ENCODE measurements at places on chromosomes 4 and X. TPM values are rescaled to one million over a fixed set of nuclear protein-coding genes. Genes with fewer than 3 reads are reported as not detected.

- H3K27ac ChIP-seq = peak overlapping the region; percentile 93
- H3K27me3 ChIP-seq = no peaks in the 10 kb centered on the region
- 0 out of 2 replicates have a peak, but pooled peaks cover 2% of the 10 kb centered on the region for H3K36me3 ChIP-seq
- DNase-seq = peak; percentile 89
- peak overlapping the region; percentile 48 for H3K4me3 ChIP-seq
These were observed 293.1 kb downstream of the CAMK2D start for GRCh38 chr4:113468165-113469022.

- peaks cover 76% of the 10 kb centered on the region for H3K36me3 ChIP-seq
- no peaks in the 10 kb centered on the region for H3K27me3 ChIP-seq
- no peak overlapping the region for H3K4me3 ChIP-seq
- H3K27ac ChIP-seq = no peak overlapping the region
These were observed 37.9 kb downstream of the WDR1 start for GRCh38 chr4:10078481-10079233.

DNA sequence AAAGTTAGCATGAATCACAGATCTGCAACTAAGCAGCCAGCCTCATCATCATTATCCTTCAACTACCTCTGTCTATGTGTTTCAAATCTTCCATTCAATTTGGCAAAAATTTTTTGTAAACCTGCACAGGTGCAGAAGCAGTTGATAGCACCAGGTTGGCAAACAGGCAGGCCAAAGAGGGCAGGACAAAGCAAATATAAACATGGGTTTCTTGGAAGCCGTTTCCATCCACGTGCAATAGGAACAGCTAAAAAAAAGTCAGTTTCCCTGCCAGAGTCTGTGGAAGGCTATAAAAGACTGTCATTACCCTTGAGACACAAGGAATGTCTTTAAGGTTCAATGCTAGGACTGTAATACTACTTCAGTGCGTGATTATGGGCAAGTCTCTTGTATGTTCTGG is 253.2 kb downstream of the PDHA2 start:
- H3K36me3 ChIP-seq = no peaks in the 10 kb centered on the region
- no peaks in the 10 kb centered on the region for H3K4me1 ChIP-seq
- no peak overlapping the region for H3K4me3 ChIP-seq
- DNase-seq = no peak
- H3K27ac ChIP-seq = no peak overlapping the region

DNA sequence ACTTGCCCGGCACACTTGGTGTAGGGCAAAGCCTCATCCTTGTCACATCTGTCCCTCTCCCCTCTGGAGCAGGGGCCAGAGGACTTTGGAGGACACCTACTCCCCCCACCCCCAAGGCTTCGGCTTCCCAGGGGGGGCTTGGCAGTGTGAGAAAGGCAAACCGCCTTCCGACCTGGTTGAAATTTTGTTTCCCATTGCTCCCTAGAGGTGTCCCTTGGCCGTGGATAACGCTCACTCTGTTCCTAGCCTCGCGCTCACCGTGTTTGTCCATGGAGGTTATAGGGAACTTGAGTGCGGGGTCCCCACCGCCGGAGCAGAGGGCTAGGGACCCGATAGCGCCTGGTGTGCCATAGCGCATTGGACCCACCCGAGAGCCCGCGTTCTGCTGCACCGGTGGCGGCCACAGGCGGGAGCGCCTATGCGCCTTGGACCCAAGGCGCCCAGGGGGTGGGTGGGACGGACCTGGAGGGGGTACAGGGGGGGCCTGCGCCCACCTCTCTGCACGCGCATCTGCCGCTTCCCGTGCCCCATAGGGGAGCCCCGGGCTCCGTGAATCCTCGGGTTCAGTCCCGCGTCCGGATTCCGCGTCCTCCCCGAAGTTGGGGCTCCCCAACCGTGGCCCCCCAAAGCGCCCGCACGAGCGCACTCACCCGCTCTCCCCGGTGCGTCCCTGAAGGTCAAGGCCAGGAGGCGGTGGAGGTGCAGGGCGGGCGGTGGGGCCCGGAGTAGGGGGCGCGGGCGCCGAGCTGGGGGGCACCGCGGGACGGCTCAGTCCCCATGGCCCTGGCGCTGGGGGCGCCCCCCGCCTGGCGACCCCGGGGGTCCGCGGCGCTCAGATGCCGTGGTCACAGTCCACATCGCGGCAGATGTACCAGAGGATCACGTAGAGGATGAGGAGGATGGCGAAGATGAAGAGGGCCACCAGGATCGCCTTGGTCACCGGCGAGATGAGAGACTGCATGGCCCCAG is 82.7 kb upstream of the DHRSX start:
- H3K36me3 ChIP-seq = no peaks in the 10 kb centered on the region
- no peak overlapping the region for H3K27ac ChIP-seq
- no peak overlapping the region for H3K4me3 ChIP-seq

GRCh38 chrX:41412261-41413081 is 34.7 kb upstream of the NYX start:
- no peaks in the 10 kb centered on the region for H3K36me3 ChIP-seq
- no peak overlapping the region for H3K4me3 ChIP-seq
- peak; percentile 0 for DNase-seq
- no peaks in the 10 kb centered on the region for H3K4me1 ChIP-seq

GRCh38 chr4:109424093-109424841 is 9.3 kb upstream of the SEC24B start:
- H3K36me3 ChIP-seq = no peaks in the 10 kb centered on the region
- H3K4me3 ChIP-seq = no peak overlapping the region
- no peak overlapping the region for H3K27ac ChIP-seq
- H3K27me3 ChIP-seq = no peaks in the 10 kb centered on the region
- H3K4me1 ChIP-seq = no peaks in the 10 kb centered on the region

GRCh38 chr4:185817403-185817818 is 5.4 kb upstream of the SORBS2 start:
- no peak overlapping the region for H3K27ac ChIP-seq
- no peaks in the 10 kb centered on the region for H3K4me1 ChIP-seq
- no peaks in the 10 kb centered on the region for H3K27me3 ChIP-seq

GRCh38 chr4:129821963-129822362 is 726.0 kb downstream of the C4orf33 start:
- no peaks in the 10 kb centered on the region for H3K27me3 ChIP-seq
- H3K4me1 ChIP-seq = peaks cover 16% of the 10 kb centered on the region
- H3K36me3 ChIP-seq = no peaks in the 10 kb centered on the region
- no peak overlapping the region for H3K4me3 ChIP-seq

DNA sequence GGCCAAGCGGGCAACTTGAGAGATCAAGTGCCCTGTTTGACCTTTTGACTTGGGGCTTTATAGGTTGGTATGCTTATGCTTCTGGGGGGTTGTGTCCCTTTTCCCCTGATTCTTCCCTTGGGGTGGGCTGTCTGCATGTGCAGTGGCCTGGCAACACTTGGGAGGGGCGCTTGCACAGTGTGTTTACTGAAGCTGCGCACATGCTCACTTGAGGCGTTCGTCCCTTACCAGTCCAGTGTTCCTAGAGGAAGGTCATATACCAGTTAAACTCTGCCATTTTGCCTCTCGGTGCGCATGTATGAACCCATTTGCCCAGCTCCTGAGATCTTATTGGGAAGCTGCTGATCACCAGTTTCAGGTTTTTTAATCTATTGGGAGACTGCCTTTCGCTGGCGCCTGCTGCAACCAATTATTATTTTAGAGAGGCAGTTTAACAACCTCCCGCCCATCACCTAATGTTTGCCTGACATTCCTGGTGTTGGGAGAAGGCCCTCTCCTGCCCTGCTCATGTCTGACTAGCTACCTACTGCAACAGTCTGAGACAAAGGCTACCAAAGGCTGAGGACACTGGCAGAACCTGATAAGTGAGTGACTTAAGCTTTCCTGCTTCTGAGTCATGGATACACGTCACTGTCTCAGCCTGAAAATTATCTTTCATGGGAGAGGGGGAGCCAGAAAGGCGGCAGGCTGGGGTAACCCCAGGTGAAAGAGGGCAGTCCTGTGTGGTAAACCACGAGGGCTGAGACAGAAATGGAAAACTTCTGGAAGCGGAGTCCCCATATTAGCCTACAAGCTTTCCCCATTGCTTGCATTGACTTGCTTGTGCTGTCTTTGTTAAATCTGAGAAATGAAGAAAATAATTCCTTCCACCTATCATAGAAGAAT is 97.6 kb downstream of the CPE start:
- H3K36me3 ChIP-seq = no peaks in the 10 kb centered on the region
- no peaks in the 10 kb centered on the region for H3K4me1 ChIP-seq
- H3K27ac ChIP-seq = no peak overlapping the region

DNA sequence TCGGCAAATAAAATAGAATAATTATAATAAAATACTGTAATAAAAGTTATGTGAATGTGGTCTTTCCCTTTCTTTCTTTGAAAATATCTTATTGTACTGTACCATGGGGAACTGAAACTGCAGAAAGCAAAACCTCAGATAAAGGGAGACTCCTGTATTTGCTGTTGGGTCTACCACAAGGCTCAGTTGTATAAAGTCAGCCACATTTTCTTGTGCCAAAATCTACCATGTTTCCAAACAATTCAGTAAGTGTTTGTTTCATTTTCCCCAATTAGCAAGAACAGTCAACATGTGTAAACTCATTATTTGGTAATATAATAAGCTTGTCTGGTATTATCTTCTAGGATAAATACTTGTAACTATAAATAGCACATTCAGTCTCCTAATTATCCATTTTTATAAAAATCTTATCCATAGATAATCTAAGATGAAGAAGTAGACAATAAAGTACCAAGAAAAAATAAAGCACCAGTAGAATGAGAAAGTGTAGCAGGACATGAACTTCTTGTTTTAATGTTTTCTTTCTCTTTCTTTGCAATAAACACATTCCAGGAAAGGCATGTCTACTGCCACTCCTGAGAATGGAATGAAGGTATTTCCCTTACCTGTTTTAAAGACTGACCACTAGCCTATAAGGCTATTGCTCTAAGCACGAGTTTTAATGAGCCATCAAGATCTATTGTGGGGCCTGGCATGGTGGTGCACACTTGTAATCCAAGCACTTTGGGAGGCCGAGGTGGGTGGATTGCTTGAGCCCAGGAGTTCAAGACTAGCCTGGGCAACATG is 15.0 kb upstream of the OTUD4 start:
- H3K36me3 ChIP-seq = no peaks in the 10 kb centered on the region
- no peak for DNase-seq
- no peak overlapping the region for H3K4me3 ChIP-seq
- no peak overlapping the region for H3K27ac ChIP-seq
- H3K27me3 ChIP-seq = no peaks in the 10 kb centered on the region

DNA sequence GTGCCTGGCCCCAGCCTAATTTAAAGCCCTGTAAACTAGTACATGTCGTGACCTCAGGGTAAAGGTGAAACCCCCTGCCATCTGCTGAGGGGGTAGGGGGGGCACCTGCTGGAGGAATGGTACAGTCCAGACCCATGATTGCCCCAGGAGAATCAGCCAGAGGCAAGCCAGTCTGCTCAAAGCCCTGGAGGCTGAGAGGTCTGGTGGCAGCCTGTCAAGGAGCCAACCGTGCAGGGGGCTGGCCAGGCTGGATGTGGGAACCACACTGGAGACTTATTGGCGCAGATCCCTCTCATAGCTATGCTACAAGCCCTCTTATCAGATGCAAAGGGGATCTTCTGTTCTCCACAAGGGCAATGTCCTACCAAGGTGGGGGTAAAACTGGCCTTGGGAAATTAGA is 31.4 kb upstream of the PJA1 start:
- H3K36me3 ChIP-seq = no peaks in the 10 kb centered on the region
- no peaks in the 10 kb centered on the region for H3K27me3 ChIP-seq
- no peak overlapping the region for H3K27ac ChIP-seq
- no peaks in the 10 kb centered on the region for H3K4me1 ChIP-seq

DNA sequence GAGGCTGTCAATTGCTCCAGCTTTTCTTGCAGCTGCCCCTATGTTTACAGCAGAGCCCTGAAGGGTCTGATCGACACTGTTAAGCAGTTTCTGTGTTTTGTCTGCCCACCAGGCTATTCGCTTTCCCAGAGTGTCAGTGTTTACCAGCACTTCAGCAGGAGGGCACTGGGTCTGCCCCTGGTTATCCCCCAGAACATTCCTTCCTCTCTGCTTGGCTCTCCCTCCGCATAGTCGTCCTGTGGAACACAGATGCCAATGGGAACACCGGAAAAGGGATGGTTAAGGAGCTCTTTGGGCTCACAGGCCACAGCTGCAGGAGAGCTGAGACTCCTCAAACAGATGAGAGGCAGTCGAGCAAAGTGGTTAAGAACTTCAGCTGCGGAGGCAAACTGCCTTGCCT is 71.3 kb upstream of the FBXW7 start:
- peaks cover 15% of the 10 kb centered on the region for H3K4me1 ChIP-seq
- no peaks in the 10 kb centered on the region for H3K27me3 ChIP-seq
- peak; percentile 28 for DNase-seq
- H3K36me3 ChIP-seq = no peaks in the 10 kb centered on the region

DNA sequence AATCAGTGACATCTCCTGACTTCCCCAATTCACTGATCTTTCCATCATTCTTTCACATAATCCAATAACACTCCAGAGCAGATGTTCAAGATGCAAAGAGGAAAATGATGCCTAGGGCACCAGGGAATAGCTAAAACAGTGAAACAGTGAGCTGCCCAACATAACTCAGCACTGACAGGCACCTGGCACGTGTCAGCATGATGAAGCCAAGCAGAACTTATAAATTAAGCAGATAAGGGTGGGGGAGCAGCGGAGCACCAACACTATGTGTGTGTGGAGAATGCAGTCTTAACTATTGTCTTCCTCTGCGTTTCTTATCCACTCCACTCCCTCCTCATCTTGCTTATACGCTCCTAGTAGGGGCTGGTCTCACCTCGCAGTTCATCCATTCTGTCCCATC is 89.4 kb downstream of the AMMECR1 start:
- H3K4me3 ChIP-seq = no peak overlapping the region
- no peak overlapping the region for H3K27ac ChIP-seq
- H3K4me1 ChIP-seq = 0 out of 2 replicates have a peak, but pooled peaks cover 6% of the 10 kb centered on the region

- H3K36me3 ChIP-seq = no peaks in the 10 kb centered on the region
- H3K27ac ChIP-seq = no peak overlapping the region
- H3K4me3 ChIP-seq = no peak overlapping the region
- DNase-seq = no peak
- peaks cover 3% of the 10 kb centered on the region for H3K4me1 ChIP-seq
- H3K27me3 ChIP-seq = no peaks in the 10 kb centered on the region
These were observed 1161.4 kb upstream of the PCDH7 start for GRCh38 chr4:29558789-29559188.

DNA sequence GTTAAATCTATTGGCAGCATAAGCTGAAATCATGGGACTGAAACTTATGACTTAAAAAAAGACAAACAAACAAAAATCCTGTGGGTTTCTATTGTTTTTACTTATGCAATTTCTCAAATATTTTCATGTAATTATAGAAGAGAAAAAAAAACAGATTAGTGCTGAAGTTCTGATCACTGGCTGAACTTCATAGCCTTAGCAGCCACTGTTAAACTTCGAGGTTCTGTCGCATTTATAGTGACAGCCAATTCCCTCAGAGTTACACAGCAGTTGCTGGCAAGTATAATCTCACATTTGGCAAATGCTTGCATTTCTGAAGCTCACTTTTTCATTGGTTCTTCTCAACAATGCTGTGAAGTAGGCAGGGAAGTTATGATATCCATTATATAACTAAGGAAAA is 748.9 kb upstream of the MAGEB2 start:
- no peaks in the 10 kb centered on the region for H3K4me1 ChIP-seq
- no peaks in the 10 kb centered on the region for H3K27me3 ChIP-seq

RGN gene
- total RNA-seq = not detected

RAP1GDS1 gene
- total RNA-seq = 59.3 TPM
